ENCODE measurements at places on chromosomes 1 and 21. TPM values are rescaled to one million over a fixed set of nuclear protein-coding genes. Genes with fewer than 3 reads are reported as not detected.

DNA sequence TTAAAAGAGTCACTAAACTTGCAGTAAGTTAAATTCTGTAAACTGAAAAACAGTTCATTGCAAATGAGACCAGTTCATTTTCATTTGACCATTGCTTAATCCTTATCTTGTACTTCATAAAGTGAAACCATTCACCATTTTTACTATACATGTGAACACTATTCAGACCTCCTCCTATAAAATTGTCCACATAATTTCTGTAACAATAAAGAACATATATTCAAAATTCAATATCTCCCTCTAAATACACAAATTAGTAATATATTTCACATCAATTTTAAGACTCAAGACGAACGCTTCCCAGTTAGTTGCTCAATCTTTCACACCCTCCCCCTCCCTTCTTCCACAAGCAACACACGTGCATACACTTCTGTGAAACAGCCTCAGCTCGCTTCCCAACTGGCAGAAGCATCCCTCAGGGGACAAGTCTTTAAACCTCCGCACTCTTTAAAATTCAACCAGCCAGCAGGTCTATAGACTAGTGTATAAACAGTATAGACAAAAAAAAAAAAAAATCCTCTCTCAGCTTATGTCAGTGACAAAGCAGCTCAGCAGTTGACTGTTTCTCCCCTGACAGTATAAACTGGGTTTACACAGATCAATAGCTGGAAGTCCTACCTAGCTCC is 99.6 kb downstream of the DENND1B start:
- peak; percentile 7 for DNase-seq

- peak; percentile 58 for DNase-seq
Measured at GRCh38 chr1:60989749-60990713, 92.3 kb upstream of the NFIA start.

- no peak for DNase-seq
Measured at GRCh38 chr1:14549897-14550620, 48.4 kb upstream of the KAZN start.

GRCh38 chr21:45302082-45303061 is 14.7 kb upstream of the POFUT2 start:
- DNase-seq: no peak

DNA sequence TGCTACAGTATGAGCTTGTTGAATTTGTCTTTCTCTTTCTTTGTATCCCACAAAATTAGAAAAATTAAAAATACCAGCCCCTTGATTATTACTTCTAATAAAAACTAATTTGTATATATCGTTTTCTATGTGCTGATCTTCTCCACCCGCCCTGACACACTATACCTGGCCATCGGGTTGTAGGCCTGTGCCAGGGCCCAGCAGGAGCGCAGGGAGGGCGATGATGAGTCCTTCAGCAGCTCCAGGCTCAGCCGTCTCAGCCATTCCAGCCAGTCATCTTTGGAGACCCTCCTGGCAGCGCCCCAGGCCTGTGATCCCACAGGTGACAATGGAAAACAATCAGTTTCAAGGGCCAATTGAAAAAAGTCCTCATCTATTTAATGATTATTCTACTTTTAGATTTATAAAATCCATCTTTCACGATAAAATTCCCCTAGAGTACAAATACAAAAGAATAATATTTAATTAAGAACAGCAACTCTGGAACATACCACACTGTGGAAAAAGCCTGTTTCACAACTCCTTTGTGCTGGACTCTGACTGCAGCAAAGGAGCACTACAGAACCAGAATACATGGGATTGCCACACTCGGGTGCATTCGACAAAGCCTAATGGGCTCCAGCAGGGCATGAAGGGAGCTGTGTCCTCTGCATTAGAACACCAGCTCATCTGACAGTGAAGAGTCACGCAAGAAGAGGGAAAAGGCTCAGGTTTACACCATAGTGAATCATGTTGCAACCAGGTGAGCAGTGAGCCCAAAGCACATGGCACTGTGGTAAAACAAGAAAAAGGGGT is 15.4 kb downstream of the ANGPTL7 start:
- DNase-seq: no peak

DNA sequence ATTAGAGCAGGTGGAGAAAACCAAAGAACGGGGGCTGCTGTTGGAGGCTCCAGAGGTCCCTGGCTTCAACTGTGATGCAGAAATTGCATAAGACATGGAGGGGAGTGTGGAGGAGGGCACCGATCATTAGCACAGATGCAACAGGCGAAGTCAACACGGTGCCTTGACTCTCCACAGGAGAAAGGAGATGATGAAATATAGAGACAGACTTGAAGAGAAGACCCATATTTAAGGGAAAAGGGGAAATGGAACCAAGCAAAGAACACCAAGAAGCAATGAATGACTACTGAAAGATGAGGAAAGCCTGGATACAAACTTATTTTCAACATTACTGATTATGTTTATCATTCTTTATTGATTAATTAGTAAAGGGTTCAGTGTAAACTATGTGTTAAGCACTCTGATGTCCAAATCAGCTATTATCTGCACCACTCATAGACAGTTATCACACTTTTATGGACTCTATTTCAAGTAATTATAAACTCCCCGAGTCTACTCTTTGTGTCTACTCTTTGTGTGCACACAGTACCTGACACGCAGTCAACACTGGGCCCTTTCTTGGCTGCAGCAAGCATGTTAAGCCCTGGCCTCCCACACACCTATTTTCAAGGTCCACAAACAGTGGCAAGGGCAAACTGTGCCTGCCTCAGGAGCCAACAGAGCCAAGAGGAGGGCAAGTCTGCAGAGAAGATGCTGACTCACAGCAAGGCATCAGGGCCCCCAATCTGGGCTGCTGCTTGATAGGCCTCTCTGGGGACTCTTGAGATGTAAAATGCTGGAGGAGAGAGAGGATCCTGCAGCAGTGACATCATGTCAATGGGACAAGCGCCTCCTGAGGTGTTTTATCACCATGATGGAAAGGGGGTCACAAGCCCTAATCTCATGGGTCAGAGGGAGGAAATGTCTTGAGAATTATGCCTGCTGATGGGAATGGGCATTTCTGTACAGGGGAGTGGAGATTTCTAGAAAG is 17.6 kb downstream of the PCNX2 start:
- no peak for DNase-seq

- DNase-seq: peak; percentile 15
Measured at GRCh38 chr1:159113596-159114433, 37.2 kb upstream of the AIM2 start.

C1orf116 gene
- total RNA-seq: not detected

C1orf226 gene
- 1.0 TPM for total RNA-seq

LCA5L gene
- total RNA-seq: 2.7 TPM

FLG2 gene
- total RNA-seq: not detected

CYP4A11 gene
- total RNA-seq: not detected

TCP10L gene
- total RNA-seq: 0.83 TPM

S100A7A gene
- total RNA-seq: not detected

SERTAD4 gene
- not detected for total RNA-seq
